ENCODE measurements at places on chromosomes 5 and 9.

GRCh38 chr9:98967680-98968079, 24.0 kb downstream of the COL15A1 start:
- DNase-seq: no peak

- DNase-seq: no peak
Measured at GRCh38 chr9:4674783-4675182, 4.6 kb upstream of the CDC37L1 start.

GRCh38 chr5:1235379-1235778, 10.2 kb downstream of the SLC6A18 start:
- no peak for DNase-seq

- DNase-seq: no peak
Measured at GRCh38 chr9:117029341-117029740, 342.2 kb downstream of the TRIM32 start.

DNA sequence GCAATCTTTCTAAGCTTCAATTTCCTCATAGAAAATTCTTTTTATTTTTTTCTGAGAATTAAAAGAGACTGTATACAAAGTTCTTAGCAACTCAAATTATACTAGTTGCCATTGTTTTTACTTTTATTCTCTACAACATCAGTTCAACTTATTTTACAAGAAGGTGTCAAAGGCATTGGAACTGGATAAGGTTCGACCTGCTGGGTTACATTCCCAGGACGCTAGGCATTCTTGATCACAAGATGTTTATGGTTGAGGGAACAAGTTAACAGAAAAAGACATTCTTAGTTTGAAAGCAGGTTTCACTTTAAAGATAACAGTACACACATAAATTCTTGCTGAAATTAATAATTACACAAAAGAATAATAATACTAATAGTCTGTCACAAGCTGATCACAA, 163.5 kb upstream of the SNX2 start:
- no peak for DNase-seq

DNA sequence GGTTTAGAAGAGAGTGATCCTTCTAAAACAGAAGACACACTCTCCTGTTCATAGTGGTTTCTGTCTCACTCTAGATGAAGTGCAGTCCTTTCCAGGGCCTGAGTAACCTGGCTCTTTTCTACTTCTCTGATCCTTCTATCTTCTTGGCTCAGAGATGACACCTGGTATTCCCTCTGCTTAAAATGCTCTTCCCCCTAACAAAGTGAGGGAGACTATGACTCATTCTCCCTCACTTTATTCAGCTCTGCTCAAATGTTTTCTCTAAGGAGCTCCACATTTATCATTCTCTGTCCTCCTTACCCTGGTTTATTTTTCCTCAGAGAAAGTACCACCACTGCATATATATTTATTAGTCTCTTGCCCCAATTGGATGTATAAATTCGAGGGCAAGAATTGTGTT, 24.6 kb downstream of the TUT7 start:
- DNase-seq: no peak

- DNase-seq: no peak
Measured at GRCh38 chr5:151632524-151632923, 41.4 kb upstream of the FAT2 start.

DNA sequence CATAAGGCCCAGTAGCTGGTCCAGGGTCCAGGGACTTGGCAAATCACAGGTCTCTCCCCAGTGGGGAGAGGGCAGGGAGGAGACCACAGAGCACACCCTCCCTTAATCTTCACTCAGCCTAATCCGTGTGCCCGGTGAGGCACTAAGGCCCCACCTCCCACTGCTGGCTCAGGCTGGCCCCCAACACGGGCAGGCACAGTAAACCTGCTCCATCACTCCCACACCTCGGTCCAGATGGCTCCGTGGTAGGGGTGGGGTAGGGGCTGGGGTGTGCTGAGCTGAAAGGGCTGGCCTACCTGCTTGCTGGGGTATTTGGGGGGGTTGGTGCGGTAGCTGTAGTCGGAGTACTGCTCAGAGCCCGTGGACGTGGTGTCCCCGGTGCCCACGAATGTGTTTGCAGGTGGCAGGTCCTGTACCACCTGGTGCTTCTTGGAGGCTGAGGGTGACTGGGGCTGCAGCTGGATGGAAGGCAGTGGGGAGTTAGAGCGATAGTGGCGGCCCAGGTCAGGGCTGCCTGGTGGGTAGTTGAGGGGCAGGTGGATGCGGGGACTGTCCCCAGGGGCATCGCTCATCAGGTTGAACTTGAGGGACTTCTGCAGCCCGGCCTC, 15.2 kb downstream of the PCDH1 start:
- DNase-seq: no peak

Measured in NCI-H2171 treated with DMSO at 0.1 percent for 48 hours (cell line).